Mesothelial cell of epicardium (in vitro differentiated cells): ENCODE measurements at places on chromosomes 11 and 22. TPM values are rescaled to one million over a fixed set of nuclear protein-coding genes. Genes with fewer than 3 reads are reported as not detected.

GRCh38 chr22:41939981-41940831 lies 6.7 kb downstream of the CENPM start:
- no peak for DNase-seq
- H3K4me3 ChIP-seq: no peak overlapping the region
- H3K27me3 ChIP-seq: no peaks in the 10 kb centered on the region

DNA sequence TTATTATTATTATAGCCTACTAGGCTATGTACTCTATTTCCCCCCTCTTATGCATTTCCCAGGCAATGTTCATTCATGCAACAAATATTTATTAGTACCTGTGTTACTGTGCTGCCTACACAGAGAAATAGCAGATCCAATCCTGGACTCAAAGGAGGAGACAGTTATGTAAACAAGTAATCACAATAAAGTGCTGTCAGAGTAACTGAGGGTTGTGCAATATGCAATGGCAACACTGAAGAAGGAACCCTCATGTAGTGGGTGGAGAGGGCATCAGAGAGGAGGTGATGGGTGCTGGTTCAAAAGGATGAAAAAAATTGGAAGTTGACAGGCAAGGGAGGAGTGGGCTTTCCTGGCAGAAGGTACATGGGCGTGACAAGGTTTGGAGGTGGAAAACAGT lies 886 bp upstream of the P4HA3 start:
- no peak for DNase-seq
- peaks cover 4% of the 10 kb centered on the region for H3K36me3 ChIP-seq
- no peak overlapping the region for H3K4me3 ChIP-seq

GRCh38 chr11:105078283-105078682 lies 33.1 kb upstream of the CARD16 start:
- no peak for DNase-seq
- peaks cover 26% of the 10 kb centered on the region for H3K4me1 ChIP-seq
- H3K4me3 ChIP-seq: no peak overlapping the region
- no peaks in the 10 kb centered on the region for H3K27me3 ChIP-seq
- H3K36me3 ChIP-seq: no peaks in the 10 kb centered on the region
- no peak overlapping the region for H3K27ac ChIP-seq

- H3K27ac ChIP-seq: no peak overlapping the region
- peaks cover 48% of the 10 kb centered on the region for H3K27me3 ChIP-seq
- no peaks in the 10 kb centered on the region for H3K36me3 ChIP-seq
- DNase-seq: no peak
- no peak overlapping the region for H3K4me3 ChIP-seq
Observed at GRCh38 chr22:37430941-37431340, 3.7 kb upstream of the ELFN2 start.

DNA sequence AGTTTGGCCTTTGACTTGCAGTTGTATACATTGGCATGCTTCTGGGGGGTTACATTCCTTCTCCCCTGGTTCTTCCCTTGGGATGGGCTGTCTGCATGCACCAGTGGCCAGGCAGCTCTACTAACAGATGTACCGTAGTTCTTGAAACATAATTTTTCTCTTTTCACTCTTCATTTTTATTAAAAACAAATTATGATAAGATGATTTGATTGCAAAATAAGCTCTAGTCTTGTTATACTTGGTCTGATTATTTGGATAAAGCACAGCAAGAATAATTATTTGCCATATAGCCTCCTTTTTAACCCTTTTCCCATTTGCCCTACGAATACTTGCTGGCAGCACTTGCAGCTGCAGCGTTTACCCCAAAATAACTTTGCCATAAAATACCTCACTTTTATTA lies 12.7 kb downstream of the OR56A5 start:
- no peak overlapping the region for H3K4me3 ChIP-seq
- DNase-seq: no peak

- DNase-seq: no peak
- H3K27me3 ChIP-seq: no peaks in the 10 kb centered on the region
- peaks cover 8% of the 10 kb centered on the region for H3K36me3 ChIP-seq
- peak overlapping the region; percentile 92 for H3K27ac ChIP-seq
- peak overlapping the region; percentile 2 for H3K4me3 ChIP-seq
Observed at GRCh38 chr22:40499209-40499623, 128.8 kb downstream of the SGSM3 start.

The KRTAP5-9 gene
- total RNA-seq: 0.52 to 0.65 TPM (median 0.62 TPM) in 3 replicates

DNA sequence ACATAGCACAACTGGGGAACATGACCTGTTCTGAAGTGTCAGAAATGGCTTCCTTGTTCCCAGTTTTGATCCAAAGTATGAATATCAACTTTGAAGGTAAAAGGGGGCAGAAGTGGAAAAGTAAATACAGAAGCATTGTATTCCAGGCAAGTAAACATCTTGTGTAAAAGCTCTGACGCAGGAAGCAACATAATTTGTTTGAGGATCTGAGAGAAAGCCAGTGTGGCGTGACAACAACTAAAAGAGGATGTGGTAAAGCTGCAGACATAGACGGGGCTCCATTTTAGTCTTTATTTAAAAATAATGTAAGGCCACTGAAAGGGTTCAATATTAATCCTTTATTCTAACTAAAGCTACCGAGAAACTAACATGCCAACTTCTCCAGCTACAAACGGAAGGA lies 310.2 kb downstream of the DLG2 start:
- no peak overlapping the region for H3K27ac ChIP-seq
- DNase-seq: no peak
- H3K36me3 ChIP-seq: no peaks in the 10 kb centered on the region
- H3K27me3 ChIP-seq: no peaks in the 10 kb centered on the region
- no peak overlapping the region for H3K4me3 ChIP-seq

The CUL5 gene
- total RNA-seq: 51.7 to 52.6 TPM (median 51.8 TPM) in 3 replicates

- peaks cover 67% of the 10 kb centered on the region for H3K4me1 ChIP-seq
- no peak for DNase-seq
- H3K4me3 ChIP-seq: no peak overlapping the region
- H3K36me3 ChIP-seq: no peaks in the 10 kb centered on the region
Observed at GRCh38 chr11:12733091-12733490, 58.9 kb downstream of the TEAD1 start.

DNA sequence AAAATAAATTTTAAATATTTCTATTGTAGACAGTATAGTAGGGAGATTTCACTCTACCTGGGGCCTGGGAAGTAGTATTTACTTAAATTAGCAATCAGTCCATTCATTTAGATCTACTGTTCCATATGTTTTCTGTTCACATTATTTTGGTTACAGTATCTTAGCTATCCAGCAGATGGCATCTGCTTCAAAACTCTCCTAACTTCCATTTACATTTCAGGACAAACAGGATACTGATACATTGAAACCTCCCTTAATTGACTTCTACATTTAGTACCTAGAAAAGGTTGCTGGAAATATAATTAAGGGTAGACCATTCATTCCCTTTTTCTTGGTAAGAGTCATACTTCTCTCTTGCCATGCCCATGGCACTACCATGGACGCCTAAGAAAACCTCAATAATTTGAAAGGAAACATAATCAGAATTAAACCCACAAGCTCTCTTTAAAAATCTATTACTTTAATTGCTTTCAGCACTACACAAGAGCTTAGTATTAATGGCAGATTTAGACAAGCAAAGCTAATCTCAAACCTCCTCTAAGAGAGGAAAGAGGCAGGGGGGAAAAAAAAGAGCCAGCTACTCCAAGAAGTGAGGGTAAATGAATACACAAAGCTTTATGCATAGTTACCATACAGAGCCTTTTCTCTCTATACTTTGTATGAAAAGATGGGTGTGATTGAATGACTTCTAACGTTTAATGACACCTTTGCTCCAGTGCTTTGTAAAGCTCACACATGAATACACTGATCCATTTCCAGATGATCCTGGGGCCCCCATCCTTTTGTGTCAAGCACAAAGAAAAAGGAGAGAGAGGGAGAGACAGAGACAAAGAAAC lies 131.2 kb upstream of the MTMR2 start:
- DNase-seq: no peak
- peak overlapping the region; percentile 96 for H3K27ac ChIP-seq
- no peak overlapping the region for H3K4me3 ChIP-seq
- no peaks in the 10 kb centered on the region for H3K27me3 ChIP-seq
- H3K36me3 ChIP-seq: peaks cover 3% of the 10 kb centered on the region
